ENCODE measurements at places on chromosomes 11 and 22.
A peak's percentile ranks its signal among the peaks of the same experiment; 100 is the strongest.

DNA sequence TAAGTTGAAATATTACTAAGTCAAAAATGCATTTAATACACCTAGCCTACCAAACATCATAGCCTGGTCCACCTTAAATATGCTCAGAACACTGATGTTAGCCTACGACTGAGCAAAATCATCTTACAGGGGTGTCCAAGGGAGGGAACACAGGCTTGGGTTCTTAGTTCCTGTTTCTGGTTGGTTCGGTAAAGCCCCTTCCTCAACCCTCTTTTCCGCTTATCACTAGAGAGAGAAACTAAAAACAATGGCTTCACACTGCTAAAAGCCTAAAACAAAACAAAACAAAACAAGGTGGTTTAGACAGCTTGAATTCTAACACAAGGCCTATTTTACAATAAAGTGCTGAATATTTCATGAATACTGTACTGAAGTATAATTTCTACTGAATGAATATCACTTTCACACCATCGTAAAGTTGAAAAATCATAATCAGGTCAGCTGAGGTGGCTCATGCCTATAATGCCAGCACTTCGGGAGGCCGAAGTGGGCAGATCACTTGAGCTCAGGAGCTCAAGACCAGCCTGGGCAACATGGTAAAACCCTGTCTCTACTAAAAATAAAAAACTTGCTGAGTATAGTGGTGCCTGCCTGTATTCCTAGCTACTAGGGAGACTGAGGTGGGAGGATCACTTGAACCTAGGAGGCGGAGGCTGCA lies 118.0 kb downstream of the SIK3 start:
- DNase-seq = peak; percentile 33

DNA sequence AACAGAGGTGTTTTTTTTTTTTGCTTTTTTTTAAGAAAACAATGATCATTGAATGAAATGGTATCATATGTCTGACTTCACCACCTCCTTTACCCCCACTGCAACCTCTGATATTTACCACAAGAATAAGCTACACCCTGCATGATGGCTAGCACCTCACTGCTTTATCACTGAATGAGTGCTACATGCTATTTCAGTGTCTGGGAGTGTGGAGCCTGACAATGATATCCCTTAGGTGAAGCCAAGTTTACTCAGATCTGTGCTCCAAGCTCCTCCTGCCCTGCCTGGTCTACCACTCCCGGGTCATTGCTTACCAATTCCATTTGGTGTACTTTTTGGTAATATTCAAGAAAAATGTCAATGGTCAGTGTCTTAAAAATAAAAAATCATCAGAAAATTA lies 21.1 kb downstream of the MMP20 start:
- DNase-seq = no peak

- no peak for DNase-seq
Observed at GRCh38 chr11:122287401-122287800, 171.4 kb upstream of the BLID start.

GRCh38 chr11:115087791-115088190 lies 409.5 kb downstream of the NXPE2 start:
- DNase-seq = no peak

GRCh38 chr22:24566899-24567511 lies 11.2 kb downstream of the SNRPD3 start:
- DNase-seq = no peak

DNA sequence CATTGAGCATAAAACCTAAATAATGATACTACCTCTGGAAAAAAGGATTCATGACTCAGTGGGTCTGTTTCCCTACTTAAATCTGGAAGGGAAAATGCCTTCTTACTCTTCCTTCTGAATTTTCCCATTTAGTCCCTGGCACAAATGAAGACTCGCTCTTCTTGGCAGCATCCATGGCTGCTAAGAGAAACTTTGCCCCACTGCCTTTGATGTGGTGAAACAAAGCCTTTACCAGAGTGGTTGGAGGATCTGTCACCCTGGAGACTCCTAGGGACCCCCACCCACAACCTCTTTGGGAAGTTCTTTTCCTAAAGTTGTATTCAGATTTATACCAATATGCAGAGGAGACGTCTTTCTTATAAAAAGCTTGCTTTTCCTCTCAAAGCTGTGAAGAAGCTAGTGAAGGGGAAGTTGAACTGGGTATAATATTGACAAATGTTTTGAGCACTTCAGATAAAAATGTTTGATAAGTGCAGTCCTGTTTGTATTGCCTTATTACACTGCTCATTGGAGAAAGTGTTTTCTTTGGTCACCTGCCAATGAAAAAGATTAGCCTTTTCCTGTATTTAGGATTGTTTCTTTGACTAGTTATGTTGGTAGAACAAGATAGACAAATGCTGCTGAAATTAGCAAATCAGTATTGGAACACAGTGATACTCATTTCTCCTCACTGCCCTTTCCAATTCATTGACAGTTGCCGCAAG lies 77.3 kb downstream of the ARFGAP2 start:
- no peak for DNase-seq

DNA sequence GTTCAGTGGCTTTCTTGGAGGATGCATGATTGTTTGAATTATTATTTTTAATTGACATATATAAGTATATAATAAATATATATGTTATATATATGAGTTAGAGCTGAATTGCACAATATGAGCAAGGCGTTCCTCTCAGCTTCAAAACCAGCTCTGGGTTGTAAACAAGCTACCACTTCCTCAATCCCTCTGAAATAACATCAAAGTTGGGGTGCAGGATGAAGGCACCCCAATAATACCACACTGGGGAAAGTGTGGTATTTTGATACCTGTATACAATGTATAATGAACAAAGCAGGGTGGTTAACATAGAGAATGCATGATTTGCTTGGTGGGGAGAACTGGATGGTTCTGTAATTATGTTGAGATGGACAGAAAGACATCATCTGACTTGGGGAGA lies 1.7 kb upstream of the SORL1 start:
- no peak for DNase-seq

DNA sequence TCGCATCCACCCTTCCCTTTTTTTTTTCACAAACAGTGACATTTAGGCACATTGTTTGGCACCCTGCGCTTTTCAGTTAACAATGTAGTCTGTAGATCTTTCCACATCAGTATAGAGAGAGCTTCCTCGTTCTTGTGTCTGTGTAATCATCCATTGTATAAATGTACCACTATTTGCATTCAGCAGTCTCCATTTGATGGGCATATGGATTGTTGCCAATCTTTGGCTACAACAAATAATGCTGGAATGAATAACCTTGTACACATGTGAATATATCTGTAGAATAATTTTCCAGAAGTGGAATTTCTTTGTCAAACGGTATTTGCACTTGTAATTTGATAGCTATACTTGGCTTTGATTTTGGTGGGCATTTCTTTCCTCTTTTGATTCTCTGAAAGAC lies 17.1 kb downstream of the MPEG1 start:
- DNase-seq = no peak

- no peak for DNase-seq
Observed at GRCh38 chr22:23532731-23533130, 47.4 kb downstream of the IGLL1 start.

DNA sequence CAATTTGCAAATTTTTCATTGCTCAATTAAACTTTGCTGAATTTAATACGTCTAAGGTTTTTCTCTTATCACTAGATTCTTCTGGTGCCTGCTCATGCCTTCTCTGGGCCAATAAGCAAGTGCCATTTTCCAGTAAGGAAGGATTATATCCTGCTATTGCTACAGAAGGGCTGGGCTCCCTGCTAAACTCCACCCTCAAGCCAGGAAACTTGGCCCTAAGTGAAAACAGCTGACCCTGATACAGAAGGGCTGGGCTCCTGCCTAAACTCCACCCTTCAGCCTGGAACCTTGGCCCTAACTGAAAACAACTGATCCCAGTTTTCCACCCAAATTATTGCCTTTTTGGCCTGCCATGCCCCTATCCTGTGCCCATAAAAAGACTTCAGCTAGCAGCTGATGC lies 385.3 kb downstream of the DYNC2H1 start:
- no peak for DNase-seq

- peak; percentile 21 for DNase-seq
Observed at GRCh38 chr11:59756845-59757244, 1.7 kb downstream of the STX3 start.

- no peak for DNase-seq
Observed at GRCh38 chr11:2395211-2395730, 5.3 kb upstream of the TSSC4 start.

- DNase-seq = no peak
Observed at GRCh38 chr11:67060111-67060522, 3.5 kb downstream of the RHOD start.

GRCh38 chr11:12581416-12581815 lies 92.8 kb upstream of the TEAD1 start:
- DNase-seq = no peak

DNA sequence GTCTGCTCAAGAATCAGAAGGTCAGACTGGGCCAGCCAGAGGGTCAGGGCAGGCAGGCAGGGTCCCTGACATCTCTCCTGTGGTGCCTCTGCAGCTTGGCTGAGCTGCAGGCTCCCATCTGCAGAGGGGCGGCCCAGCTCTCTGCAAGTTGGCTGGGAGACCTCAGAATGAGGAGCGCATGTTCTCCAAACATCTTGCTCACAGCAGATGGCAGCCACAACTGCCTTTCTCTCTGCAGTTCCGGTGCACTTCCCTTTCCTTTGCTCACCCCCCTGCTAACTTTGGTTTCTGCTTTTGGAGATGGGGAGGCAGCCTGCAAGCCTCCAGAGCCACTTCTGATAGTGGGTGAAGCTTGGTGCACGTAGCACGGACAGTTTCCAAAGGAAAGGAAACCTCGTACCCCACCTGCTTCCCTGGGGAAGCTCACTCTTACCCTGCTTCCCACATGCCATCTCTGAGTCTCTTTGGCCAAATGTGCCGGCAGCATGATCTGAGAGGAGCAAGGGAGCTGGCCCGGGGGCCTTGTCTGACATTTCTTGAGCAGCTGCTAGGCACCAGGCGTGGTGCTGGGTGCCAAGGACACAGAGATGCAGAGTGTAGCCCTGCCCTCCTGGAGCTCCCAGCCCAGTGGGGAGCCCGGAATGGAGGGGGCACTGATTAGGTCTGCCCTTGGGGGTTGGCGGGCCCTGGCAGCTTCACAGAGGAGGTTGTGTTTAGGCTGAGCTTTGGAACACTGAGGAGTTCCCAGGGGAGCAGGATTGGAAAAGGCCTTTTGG lies 18.2 kb downstream of the DAGLA start:
- DNase-seq = peak; percentile 41

- DNase-seq = no peak
Observed at GRCh38 chr11:14542324-14542723, 22.1 kb upstream of the PSMA1 start.

GRCh38 chr11:61923166-61924063 lies 6.0 kb upstream of the RAB3IL1 start:
- no peak for DNase-seq

DNA sequence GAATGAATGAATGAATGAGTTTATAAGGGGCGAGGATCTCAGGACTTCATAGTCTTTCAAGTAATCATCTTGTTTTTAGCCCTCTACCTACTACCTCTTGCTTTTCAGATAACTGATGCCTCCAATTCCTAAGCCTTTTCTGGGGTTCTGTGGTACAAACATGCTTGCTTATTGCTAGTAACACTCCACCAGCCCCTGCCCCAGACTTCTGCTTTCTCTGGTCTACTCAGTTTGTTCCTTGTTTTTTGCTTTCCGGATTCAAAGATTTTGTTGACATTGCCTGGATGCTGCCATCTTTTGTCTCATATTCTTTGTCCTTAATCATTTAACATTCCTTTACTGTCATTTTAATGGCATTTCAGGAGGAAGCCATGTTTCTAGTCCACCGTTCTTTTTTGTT lies 8.9 kb upstream of the TMEM9B start:
- DNase-seq = no peak

- DNase-seq = no peak
Observed at GRCh38 chr22:25125693-25126357, 73.8 kb upstream of the CRYBB3 start.

- DNase-seq = no peak
Observed at GRCh38 chr11:118064956-118065355, 11.9 kb upstream of the TMPRSS4 start.

- no peak for DNase-seq
Observed at GRCh38 chr22:26906464-26906863, 249.1 kb downstream of the MIAT start.

GRCh38 chr11:33325451-33325850 lies 68.3 kb downstream of the HIPK3 start:
- no peak for DNase-seq

- DNase-seq = no peak
Observed at GRCh38 chr22:40855979-40856512, 393 bp downstream of the ST13 start.

GRCh38 chr11:127451861-127452260 lies 451.3 kb upstream of the KIRREL3 start:
- DNase-seq = no peak

DNA sequence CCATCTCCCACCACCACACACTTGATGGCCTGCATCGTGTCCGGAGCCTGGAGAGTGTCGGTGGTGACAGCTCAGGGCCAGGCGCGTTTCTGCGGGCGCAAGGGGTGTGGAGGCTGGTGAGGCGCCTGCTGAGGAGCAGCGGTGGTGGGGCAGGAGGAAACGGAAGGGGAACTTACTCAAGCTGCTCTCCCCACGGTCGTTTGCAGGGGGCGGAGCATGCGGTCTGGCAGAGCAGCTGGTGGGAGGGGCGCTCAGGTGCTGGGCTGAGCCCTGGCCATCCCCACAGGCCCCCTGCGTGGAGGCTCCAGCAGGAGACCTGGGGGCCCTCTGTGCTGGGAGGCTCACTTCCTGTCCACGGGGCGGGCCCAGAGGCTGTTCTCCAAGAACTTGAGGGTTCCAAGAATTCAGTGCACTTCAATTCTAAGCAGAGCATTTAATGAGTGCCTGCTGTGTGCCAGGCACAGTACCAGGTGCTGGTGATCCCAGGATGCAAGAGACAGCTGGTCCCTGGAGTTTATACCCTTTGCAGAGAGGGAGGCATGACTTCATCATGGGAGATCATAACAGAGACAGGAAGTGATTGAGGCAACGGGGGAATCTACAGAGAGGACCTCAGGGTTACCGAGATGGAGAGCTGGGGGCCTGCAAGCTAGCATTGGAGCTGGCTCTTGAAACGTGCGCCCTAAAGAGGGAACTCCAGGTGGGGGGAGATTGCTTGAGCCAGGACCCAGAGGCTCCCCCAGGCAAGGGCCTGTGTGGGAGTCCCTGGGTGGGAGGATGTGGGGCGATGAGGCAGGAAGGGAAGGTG lies at the start of gene RAC2:
Gene RAC2, minus strand, starts transcription at position 156 of the 808 bp plus-strand sequence. Its CDS starts 121 bp downstream, at position 35.
- peak; percentile 91 for DNase-seq

DNA sequence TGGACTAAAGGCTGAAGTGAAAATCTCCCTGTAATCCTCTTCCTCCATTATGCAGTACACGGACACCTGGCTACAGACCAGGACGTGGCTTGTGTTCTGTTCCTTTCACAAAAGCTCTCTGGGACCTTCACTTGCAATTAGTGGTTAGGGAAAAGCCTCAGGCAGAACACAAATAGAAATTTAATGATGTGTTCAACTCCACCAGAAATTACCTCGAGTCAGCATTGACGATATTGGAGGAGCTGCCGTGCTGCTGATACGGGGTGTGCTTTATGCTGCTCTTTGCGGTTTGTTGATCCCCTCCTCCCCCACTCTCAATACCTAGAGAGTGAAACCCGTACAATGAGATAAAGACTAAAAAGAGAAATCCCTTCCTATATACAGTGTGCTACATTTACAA lies 48.9 kb downstream of the POLD3 start:
- no peak for DNase-seq

- DNase-seq = no peak
Observed at GRCh38 chr11:108483163-108483562, 15.0 kb downstream of the POGLUT3 start.
